Left renal cortex interstitium (tissue), 4 donors: ENCODE measurements at places on chromosomes 1 and 21. TPM values are rescaled to one million over a fixed set of nuclear protein-coding genes. Genes with fewer than 3 reads are reported as not detected.

IL6R gene
- polyA plus RNA-seq: 5.4 TPM

MAP1LC3C gene
- polyA plus RNA-seq: 1.1 TPM

OLIG2 gene
- polyA plus RNA-seq: not detected

CELA2B gene
- 0.41 TPM for polyA plus RNA-seq

BEND5 gene
- 27.7 TPM for polyA plus RNA-seq

RNU1-4 gene
- not detected for polyA plus RNA-seq

NPPA gene
- polyA plus RNA-seq: 0.74 TPM

KRTAP12-2 gene
- not detected for polyA plus RNA-seq

- DNase-seq: no peak
These were observed 476.7 kb downstream of the LTN1 start for GRCh38 chr21:28516021-28516420.

GRCh38 chr1:53293123-53293522 is 34.7 kb downstream of the LRP8 start:
- DNase-seq: no peak

DNA sequence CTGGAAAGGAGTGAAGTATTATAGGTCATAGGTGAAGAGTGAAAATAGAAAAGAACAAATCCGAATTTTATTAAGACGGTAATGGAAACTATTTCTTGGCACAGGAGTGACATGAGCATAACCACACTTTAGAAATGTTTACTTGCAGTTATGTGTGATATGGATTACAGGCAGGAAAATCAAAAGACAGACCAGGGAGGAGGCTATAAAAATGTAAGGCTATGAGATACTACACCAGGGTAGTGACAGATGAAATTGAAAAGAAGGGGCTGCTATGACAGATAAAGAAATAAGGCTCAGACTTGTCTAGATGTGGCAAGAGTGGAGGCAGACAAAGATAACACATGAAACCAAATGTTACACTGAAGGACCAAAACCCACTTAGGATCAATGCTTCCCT is 31.7 kb downstream of the GPATCH2 start:
- DNase-seq: no peak

- DNase-seq: no peak
These were observed 299.7 kb downstream of the GRIK1 start for GRCh38 chr21:29640080-29640508.

DNA sequence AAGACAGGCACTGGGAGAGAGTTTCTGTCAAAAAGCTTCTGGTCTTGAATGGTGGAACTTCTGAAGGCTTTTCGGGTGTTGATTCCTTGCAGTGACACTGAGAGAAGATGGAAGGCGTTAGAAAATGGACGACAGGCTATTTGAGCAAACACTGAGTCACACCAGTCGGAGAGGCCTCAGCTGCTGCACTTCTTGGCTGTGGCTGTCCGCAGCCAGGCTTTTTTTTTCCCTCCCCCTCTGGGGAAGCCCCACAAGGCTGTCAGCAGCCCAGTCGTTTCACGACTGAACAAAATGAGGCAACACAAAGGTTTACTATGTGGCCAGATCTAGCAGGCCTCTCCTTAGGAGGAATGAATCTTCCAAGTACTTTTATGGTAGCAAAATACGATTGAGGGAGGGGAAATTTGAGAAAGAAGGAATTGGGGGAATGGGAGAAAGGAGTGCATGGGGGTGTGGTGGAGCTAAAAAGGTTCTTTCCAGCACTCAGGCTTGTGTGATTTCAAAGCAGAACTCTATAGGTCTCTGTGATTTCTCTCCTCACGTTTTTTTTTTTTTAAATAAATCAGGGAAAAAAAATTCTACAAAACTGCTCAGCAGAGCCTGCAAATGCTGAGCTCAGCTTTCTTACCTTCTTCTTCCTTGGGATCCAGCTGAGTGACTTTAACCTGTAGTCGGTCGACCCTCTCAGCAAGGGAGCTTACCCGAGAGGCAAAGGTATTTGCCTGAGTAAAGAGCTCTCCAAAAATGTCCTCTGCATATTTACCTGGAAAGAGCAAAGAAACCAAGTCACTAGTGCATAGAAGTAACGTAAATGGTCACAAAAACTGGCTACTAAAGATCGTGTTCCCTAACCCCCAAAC is 26.1 kb downstream of the GPR3 start:
- DNase-seq: no peak

DNA sequence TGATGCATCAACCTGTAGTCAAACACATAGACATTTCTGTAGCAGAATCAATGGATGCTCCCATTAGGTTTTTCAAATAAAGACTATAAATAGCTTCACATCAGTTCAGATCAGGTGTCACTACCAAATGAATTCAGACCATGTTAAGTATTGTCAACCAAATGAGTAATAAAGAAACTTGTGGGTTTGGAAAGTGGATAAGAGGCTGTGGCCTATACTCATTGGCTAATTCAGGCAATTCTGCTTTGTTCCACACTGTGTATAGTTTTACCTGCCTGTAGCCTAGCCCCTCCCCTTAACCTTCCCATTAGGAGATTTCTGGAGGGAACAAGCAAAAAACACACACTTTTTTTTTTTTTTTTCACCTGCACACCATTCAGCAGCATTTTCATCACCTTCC is 321.2 kb downstream of the HLX start:
- DNase-seq: no peak

GRCh38 chr21:28089599-28090441 is 902.9 kb downstream of the LTN1 start:
- DNase-seq: no peak

- no peak for DNase-seq
These were observed 4.2 kb upstream of the RGS13 start for GRCh38 chr1:192631749-192632148.

DNA sequence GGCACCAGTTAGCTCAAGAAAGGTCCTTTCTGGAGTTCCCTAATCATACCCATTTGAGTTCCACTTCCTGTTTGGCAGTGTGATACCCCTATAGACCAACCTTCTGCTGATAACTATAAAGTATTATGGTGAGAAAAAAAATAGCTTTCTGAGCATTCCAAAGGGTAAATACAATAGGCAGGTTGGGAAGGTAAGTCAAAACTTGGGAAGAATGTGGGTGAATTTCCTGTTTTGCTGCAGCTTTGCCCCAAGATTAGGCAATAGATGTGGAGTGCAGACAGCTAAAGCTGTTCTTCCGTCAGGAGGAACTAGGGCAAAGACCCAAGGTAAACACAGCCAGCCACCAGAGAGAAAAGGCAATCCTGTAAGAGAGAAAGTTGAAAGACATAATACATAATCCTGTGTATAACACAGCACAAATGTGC is 49.9 kb upstream of the GUCA2A start:
- no peak for DNase-seq

GRCh38 chr1:9684801-9685200 is 33.3 kb downstream of the PIK3CD start:
- DNase-seq: no peak

DNA sequence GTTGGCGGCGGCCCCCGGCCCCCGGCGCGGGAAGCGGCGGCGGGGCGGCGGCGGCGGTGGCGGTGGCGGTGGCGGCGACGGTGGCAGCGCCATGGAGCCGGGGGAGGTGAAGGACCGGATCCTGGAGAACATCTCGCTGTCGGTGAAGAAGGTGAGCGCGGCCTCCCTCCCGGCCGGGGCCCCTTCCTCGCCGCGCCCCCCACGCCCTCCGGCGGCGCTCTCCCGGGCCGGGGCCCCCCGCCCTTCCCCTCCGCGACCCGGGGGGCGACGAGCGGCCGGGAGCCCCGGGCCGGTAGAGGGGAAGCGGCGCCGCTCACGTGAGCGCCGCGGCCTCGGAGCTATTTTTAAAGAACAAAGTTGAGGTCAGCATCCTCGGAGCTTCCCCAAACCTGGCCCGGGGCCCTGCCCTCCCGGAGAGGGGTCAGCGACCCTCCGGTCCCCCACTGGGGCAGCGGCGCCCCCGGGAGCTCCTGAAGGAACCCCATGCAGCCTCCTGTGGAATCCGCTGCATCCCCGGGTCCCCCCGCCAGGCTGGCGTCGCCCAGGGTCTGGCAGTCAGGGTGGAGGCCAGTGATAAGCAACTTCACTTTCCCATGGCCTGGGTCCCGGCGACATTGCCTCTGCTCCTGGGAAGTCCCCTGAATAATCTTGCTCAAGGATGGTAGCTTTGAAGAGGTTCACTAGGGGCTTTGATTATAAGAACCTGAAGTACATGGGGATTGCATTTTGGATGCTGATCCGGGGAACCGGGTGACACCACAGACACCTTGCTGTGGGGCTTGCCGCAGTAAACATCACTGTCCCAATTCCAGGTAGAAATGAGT is 560 bp downstream of the PLEKHM2 start:
- no peak for DNase-seq

- DNase-seq: no peak
These were observed 117.3 kb downstream of the UCHL5 start for GRCh38 chr1:192941722-192942411.

DNA sequence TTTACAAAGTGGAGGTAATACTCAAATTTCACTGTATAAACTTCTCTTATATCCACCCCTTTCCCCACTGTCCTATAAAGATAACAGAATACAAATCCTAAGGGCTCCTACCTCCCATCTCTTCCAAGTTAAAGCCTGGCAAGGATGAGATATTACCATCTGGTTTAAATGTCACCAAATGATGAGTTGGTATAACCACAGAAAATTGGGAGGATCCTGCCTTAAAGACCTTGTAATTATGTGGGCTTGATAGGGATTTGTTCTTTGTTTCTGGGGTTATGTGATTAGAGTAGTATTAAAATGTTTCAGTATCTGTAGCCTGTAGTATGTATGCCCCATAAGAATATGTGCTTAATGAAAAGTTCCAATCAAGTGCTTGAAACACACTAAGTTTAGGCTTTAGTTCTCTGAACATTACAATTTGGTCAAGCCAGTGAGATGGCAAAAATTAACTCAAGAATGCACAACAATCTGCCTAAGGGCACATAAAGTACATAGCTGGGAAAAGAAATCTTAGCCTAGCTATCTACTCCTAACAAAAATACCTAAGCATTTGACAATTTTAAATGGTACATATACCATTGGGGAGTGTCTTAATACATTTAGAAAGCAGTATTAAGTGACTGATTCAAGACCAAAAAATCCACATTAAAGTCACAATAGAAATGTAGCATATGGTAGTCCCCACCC is 14.0 kb downstream of the KDM5B start:
- no peak for DNase-seq

DNA sequence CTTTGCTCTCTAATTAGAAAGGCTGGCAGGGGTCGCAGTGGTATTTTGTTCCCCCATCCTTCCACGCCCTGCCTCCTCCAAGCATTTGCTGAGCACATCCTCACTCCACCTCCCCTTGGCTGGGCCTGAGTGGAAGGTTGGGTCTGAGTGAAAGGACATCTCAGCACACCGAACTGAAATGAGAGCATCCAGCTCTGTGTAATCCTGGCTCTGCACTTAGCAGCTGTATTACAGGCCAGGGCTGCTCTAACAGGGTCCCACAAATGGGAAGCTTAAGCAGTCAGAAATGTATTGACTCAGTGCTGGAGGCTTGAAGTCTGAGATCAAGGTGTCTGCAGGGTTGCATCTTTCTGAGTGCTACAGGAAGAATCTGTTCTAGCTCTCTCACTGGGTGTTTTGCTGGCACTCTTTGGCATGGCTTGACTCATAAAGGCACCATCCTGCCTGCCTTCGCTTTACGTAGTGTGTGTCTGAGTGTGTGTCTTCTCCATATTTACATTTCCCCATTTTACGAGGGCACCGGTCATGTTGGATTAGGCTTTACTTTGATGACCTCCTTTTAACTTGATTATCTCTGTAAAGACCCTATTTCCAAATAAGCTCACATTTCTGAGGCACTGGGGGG is 48.5 kb upstream of the IGSF21 start:
- no peak for DNase-seq

DNA sequence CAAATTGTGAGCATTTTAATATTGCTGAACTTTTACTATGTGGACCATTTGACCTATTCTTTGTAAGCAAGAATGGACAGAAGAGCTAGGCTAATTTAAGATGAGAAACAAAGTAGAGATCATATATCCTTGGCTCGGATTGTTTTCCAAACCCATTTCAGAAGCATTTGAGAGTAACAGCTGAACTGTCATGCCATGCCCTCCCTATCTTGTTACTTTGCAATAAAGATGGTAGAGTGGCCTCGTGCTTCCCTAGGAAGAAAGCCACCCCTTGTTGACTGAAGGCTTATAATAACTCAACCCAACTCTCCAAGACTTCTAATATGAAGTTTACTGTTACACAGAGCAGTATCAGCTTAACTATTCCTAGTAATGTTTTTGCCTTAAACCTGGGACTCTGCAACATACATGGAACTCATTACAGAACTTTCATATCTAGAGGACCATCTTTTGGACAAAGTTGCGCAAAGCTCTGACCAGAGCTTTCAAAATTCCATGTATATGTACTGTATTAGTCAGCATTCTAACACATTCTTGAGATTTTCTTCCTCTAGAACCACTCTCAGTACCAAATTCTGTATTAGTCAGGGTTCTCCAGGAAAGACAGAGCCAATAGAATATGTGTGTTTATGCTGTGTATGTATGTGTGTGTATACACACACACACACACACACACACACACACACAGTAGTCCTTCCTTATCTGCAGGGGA is 68.7 kb downstream of the ADAMTS1 start:
- no peak for DNase-seq

DNA sequence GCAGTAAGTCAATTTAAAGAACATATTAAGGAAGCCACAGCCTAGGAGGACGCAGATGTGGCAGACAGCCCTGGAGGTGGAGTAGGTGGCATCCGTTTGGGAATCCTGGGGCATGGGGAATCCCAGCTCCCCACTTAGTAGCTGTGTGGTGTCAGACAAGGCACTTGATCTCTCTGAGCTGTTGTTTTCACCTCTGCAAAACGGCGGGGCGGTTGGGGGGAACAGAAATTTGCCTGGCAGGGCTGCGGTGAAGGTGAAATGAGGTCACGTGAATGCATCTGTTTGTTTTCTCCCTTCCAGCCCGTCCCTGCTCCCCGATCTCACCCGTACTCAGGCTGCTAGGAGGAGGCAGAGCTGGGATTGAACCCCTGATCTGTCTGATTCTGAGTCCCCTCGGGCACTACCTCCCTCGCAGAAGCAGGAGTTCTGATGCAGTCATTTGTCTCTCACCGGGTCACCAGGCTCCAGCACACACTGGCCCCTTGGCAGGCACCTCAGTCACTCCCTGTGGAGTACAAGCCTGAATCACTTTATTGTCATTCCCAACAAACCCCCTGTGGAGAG is 2.2 kb upstream of the LAPTM5 start:
- no peak for DNase-seq

DNA sequence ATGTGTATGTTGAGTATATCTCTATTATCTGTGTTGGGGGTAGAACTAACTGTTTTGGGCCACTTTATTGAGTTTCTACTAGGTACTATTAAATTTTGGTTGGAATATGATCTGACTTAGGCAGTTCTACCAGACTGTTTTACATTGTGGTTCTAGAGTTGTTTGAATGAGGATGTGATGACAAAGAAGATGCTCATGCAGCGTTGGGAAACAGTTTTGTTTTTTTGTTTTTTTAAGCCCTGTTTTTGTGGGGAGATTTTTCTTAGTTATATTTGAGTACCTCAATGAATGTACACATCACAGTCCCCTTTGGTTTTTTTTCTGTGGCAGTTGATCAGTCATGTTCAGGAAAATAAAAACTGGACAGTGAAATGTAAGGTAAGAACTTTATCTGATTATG is 40.1 kb downstream of the TMED5 start:
- no peak for DNase-seq

DNA sequence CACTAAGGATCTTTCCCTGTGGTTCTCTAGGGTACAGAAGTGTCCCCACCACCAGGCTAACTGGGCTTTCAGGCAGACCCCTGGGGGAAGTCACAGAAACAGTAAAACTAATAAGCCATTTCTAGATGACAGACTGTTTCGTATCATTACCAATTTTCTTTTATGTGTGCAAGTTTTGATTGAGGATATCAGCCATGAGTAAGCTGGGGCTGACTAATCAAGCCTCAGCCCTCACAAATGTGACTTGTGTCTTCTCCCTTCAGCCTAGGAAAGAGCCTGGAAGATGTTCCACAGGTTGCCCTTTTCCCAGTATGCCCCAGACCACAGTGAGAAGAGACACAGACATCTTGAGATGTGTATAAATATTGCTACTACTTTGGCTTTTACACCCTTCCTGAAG is 10.5 kb downstream of the PTGFRN start:
- DNase-seq: no peak
